ENCODE measurements at places on chromosomes 2 and 18.

DNA sequence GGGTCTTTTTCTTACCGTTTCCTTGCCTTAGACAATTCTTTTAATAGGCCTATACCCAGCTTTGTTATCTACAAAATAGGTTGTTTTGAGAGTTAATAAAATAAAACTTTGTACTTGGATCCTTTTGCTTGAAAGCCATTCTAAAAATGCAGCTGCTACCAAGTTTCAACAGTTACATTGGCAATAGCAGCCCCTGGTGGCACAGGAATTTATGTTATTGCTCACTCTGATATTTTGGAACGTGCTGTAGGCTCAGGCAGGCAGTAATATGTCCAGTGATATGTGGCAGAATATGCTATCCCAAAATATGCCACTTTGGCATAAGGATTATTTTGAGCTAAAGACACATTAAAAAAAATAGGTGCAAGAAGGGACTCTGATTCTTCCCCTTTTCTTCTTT is 6.7 kb upstream of the COMMD1 start:
- no peak for DNase-seq

GRCh38 chr2:85961053-85961452 is 72.3 kb upstream of the ST3GAL5 start:
- no peak for DNase-seq

DNA sequence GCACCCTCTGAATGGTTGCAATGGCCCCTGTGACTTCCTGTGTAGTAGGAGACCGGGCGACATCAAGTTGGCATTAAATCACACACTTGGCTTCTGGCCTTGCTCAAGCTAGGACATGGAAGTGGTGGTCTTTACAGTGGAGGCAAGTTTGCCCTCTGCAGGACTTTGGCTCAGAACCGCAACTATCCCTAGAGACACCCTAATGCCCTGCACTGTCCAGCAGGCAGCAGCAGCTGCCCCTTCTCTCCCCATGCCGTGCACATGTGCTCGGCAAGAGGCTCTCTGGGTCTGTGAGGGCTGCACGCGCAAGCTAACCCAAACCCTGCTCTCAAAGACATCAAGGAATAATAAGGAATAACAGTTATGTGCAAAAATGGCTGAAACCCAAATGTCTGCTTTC is 106.5 kb downstream of the COL6A3 start:
- no peak for DNase-seq

DNA sequence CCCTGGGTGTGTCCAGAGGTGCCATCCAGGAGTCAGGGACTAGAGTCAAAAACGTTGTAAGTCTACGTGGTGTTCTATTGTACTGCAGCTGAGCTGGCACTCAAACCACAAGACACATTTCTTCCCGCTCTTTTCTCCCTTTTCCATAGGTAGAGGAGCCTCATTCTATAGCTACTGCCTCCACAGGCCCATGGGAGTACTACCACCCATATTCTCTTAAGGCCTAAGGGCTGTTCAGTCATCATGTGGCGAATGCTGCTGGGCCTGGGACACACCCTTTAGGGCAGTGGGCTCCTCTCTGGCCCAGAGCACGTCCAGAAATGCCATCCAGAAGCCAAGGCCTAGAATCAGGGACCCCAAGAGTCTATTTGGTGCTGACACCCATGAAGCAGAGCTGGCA is 1271.7 kb downstream of the CNTNAP5 start:
- no peak for DNase-seq

- DNase-seq: no peak
Measured at GRCh38 chr18:41871229-41872000, 83.6 kb upstream of the PIK3C3 start.

GRCh38 chr18:25275412-25276001 is 76.5 kb downstream of the ZNF521 start:
- no peak for DNase-seq

GRCh38 chr2:176554101-176555048 is 285.1 kb downstream of the MTX2 start:
- DNase-seq: no peak

GRCh38 chr2:154189953-154190352 is 318.2 kb downstream of the GALNT13 start:
- no peak for DNase-seq

DNA sequence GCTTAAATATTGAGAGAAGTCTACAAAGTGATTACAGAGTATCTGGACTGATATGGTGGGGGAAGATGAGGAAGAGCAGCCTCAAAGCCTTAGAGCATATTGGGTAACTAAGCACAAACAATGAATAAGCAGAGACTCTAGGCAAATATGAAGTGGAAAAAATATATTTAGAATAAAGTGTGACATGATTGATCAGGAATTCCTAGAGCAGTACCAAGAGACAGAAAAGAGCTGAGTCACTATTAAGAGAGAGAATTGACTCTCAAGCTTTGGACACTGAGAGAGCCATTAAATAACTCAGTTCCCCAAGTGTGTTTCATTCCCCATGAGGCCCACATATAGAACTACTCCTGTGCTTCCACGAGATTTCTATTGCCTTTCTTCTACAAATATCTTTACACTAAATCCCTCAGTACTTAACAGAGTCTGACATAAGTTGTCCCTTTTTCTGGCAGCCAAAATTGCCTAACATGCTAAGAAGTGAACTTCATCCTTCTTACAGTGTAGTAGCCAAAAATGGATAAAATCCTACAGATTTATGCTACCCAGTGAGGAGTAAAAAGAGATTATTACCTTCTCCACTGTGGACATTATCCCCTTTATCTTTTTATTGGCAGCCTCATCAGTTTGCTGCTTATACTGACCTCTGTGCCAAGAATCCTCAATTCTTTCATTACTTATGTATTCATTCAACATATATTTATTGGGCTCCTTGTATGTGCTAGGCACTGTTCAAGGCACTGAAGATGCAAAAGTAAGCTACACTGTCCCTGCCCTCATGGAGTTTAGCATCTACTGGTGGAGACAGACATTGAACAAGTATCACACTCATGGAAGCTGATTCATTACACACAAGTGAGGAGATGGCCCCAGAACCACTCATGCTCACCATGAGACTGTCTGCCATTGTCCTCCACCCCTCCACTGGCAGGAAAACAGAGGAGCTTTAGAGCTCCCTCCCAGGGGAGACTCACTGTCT is 45.4 kb downstream of the SLC40A1 start:
- no peak for DNase-seq
